Cerebellar nuclear complex (tissue), 1 donor: ENCODE measurements at places on chromosomes 16 and 17.

DNA sequence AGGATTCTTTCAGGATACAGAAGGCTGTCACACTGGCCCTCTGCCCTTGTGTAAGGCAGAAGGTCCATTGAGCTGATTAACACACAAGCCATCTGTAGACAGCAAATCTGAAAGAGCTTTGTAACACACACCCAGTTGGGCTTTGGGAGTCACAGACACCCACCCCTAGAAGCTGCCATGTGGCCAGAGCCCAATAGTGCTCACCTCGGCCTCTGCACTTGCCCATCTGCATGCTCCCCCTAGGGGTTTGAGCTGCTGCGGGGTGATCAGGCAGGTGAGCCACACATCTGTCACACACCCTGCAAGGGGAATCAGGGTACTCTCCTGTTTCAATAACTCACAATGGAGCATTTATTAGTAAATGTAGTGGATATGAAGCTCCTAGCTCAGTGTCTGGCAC is 138.3 kb downstream of the CHD9NB start:
- no peak for DNase-seq

- no peak for DNase-seq
Measured at GRCh38 chr17:71870546-71870862, 250.3 kb upstream of the SOX9 start.

- DNase-seq = no peak
Measured at GRCh38 chr17:19299214-19299747, 62.1 kb downstream of the EPN2 start.

GRCh38 chr17:69175625-69176456 is 34.1 kb upstream of the ABCA6 start:
- no peak for DNase-seq

GRCh38 chr16:31507617-31507928 is 618 bp downstream of the RUSF1 start:
- DNase-seq = no peak

DNA sequence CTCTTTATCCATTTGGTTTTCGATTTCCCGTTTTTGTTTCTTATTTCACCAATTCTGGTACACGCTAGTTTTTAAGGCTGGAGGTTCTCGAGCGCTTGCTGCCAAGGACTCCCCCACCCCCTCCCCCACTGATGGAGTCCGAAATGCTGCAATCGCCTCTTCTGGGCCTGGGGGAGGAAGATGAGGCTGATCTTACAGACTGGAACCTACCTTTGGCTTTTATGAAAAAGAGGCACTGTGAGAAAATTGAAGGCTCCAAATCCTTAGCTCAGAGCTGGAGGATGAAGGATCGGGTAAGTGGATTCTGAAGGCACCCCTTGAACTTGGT is 825 bp downstream of the RPTOR start:
- no peak for DNase-seq
